ENCODE measurements at places on chromosomes 4 and X. TPM values are rescaled to one million over a fixed set of nuclear protein-coding genes. Genes with fewer than 3 reads are reported as not detected.

GRCh38 chr4:69910016-69910782, 20.7 kb upstream of the CSN1S1 start:
- H3K27me3 ChIP-seq, result no peaks in the 10 kb centered on the region
- no peaks in the 10 kb centered on the region for H3K4me1 ChIP-seq
- no peaks in the 10 kb centered on the region for H3K36me3 ChIP-seq
- DNase-seq, result no peak
- no peak overlapping the region for H3K27ac ChIP-seq

GRCh38 chrX:18160369-18160768, 60.3 kb downstream of the BEND2 start:
- no peaks in the 10 kb centered on the region for H3K27me3 ChIP-seq
- no peak overlapping the region for H3K27ac ChIP-seq
- H3K4me1 ChIP-seq, result no peaks in the 10 kb centered on the region
- no peak overlapping the region for H3K4me3 ChIP-seq

Gene MAGEA4
- total RNA-seq, result not detected

GRCh38 chr4:65698631-65699030, 28.3 kb upstream of the EPHA5 start:
- DNase-seq, result no peak
- H3K27ac ChIP-seq, result no peak overlapping the region
- H3K4me3 ChIP-seq, result no peak overlapping the region
- no peaks in the 10 kb centered on the region for H3K4me1 ChIP-seq
- no peaks in the 10 kb centered on the region for H3K27me3 ChIP-seq
- no peaks in the 10 kb centered on the region for H3K36me3 ChIP-seq

DNA sequence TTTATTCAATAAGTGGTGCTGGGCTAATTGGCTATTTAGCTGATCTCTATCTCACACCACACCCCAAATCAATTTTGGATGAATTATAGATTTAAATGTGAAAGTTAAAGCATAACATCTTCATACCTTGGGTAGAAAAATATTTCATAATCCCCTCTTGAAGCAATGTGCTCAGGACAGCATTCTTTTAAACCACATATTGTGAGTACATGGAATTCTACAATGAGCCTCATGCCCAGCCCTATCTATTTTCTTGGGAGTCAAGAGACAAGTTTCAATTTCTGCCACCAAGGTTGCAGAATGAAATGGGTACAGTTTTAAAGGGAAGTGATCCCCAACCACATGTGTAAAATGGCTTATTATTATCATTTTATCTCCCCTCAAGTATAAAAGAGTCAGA, 30.6 kb upstream of the GPRIN3 start:
- H3K36me3 ChIP-seq, result no peaks in the 10 kb centered on the region
- H3K4me3 ChIP-seq, result no peak overlapping the region
- no peak overlapping the region for H3K27ac ChIP-seq
- no peaks in the 10 kb centered on the region for H3K4me1 ChIP-seq
- DNase-seq, result no peak
- no peaks in the 10 kb centered on the region for H3K27me3 ChIP-seq

Gene MAGED4
- total RNA-seq, result 0.75 TPM

All from right atrium auricular region (tissue), 2 donors.